Right renal cortex interstitium (tissue), 3 donors: ENCODE measurements at places on chromosomes 13 and 19. TPM values are rescaled to one million over a fixed set of nuclear protein-coding genes. Genes with fewer than 3 reads are reported as not detected.

DNA sequence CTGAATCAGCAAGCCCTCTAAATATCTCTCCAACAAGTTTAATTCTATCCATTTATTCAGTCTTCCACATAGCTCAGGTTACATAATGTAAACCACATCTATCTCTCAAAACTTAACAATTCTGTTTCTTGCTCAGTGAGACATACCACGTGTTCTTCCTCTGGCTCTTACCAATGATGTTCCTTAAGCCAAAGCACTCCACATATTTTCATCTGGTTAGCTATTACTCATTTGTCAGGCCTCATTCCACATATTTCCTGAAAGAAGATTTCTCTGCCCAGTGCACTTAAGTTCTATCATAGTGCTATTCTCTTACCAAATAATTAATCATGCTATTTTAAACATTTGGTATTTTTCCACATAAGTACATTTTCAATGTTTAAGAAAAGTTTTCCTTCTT, 403.3 kb upstream of the ATXN8OS start:
- DNase-seq, result no peak

The PBX4 gene
- polyA plus RNA-seq, result 2.9 TPM

DNA sequence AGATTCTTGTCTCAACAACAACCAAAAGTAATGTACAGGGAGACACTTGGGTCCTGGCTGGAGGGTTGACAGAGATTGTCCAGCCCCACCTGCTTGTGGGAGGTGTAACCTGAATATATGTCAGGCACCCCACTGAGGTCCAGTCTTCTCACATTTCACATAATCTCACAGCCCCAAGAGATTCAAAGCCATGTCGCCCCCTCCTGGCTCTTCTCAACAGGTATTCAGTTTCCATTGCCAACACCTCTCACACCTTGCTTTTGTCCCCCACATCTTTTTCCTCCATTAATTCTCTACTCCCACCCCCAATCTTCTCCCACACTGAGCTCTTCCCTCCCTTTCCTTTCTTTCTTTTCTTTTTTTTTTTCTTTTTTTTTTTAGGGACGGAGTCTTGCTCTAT, 11.2 kb downstream of the UNC13A start:
- no peak for DNase-seq

- no peak for DNase-seq
Measured at GRCh38 chr13:76129305-76130000, 493.3 kb downstream of the LMO7 start.

The VSIG10L gene
- 3.8 TPM for polyA plus RNA-seq

- DNase-seq, result peak; percentile 50
Measured at GRCh38 chr13:66835040-66835628, 395.0 kb downstream of the PCDH9 start.

DNA sequence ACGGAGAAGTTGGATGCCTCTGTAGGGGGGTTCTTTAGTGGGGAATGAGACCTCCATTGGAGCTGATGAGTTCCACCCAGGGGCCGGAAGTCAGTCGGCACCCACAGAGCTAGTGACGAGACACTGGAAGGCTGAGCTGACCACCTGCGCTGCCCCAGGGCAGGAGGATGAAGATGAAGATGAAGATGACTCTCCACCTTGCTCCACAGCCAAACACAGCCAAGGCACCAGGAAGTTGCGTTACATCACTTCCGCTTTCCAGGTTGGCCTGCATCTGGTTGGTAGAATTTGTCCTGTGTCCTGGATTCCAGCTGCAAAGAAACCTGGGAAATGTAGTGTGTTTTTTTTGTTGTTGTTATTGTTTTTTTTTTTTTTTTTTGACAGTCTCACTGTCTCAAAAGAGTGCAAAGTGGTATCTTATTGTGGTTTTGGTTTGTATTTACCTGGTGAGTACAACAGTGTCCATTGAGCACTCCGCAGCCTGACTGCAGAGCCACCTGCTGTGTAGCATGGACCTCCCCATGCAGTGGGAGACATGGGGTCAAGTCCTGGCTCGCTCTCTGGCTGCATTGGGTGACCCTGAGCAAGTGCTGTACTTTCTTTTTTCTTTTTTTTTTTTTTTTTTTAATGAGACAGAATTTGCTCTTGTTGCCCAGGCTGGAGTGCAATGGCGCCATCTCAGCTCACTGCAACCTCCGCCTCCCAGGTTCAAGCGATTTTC, 1.9 kb downstream of the TBC1D17 start:
- DNase-seq, result no peak

The NKG7 gene
- 1.2 TPM for polyA plus RNA-seq

- DNase-seq, result no peak
Measured at GRCh38 chr13:44051405-44051804, 171.7 kb downstream of the LACC1 start.

The ADGRE2 gene
- polyA plus RNA-seq, result 0.40 TPM

The APBA3 gene
- 11.6 TPM for polyA plus RNA-seq
